ENCODE measurements at places on chromosomes 2 and 18.

DNA sequence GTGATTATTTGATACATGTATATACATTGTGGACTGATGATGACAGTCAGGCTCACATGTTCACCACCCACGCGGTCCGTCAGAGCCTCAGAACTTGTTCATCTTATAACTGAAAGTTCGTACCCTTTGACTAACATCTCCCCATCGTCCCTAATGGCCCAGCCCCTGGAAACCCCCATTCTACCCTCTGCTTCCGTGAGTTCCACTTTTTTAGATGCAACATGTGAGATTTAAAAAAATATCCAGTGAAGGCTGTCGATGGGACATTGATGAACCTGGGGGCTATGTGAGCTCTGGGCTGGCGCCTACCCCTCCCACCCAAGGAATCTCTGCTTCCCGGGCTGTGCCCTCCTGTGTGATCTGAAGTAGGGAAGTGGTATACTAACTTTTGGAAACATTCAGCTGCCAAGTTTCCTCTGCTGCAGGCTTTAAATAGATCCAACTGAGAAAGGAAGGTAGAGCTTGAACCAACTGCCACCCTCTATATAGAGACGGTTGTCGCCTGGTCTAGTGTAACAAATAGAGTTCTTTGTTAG lies 163.8 kb downstream of the FAM210A start:
- DNase-seq, result no peak

- no peak for DNase-seq
These were observed 41.8 kb downstream of the CCDC102B start for GRCh38 chr18:68839701-68840100.

DNA sequence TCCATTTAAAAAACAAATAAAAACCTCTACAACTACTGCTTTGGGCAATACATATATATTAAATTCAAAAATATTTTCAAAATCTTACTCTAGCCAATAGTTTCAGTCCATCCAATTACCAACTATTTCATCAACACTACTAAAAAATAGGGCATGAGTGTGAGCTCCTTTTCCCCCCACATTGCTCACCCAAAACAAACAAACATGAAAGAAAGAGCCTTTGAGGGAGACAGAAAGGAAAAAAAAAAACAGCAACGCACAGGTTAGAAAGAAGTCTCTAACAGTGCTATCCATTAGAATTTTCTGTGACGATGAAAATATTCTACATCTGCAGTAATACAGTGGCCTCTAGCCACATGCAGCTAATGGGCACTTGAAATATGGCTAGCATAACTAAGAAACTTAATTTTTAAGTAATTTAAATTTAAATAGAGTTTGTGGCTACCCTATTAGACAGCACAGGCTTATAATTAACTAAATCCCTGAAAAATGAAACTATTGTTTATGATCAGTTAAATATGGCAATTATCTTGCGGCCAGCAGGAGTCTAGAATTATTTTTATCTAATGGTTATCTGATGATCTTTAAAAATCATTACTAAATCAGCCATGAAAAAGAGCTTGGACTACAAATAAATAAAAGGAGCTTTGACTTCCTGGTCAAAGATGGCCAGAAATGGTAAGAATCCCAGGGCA lies 59.2 kb downstream of the RBMS1 start:
- DNase-seq, result no peak

- no peak for DNase-seq
These were observed 43.4 kb upstream of the KYNU start for GRCh38 chr2:142834021-142834420.

DNA sequence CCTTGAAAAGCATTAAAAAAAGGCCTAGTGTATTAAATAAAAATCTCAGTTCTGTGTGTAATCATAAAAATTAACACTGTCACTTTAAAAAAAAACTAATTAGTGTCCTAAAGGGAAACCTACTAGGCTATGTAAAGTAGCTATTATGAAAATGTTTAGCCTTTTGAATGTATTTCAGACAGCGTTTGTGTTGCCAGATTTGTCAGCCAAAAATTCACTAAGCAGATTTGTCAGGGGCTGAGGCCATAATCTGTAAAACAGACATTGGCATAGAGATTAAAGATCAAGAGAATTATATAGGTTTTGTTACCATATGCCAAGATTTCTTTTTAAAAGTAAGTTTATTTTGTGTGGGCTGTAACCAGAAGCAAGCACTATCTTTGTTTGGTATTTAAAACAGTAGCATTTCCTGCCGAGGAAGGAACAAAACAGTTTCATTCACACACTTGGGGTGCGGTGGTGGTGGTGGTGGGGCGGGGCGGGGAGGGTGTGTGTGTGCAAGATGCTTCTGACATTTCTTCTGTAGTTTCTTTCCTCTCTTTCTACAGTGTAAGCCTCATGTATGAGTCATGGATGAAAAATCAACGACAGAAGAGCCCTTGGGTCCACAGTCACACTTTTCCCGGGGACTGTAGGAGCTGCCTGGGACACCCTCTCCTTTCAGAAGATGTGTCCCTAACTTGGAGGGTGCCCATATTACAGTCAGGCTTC lies 328.5 kb upstream of the FANCL start:
- no peak for DNase-seq

Data from tibial nerve (tissue), 4 donors.